Activated CD4-positive, alpha-beta T cell treated with anti-CD3 and anti-CD28 coated beads for 1 hour (primary cell): ENCODE measurements at places on chromosomes 2 and 18.

DNA sequence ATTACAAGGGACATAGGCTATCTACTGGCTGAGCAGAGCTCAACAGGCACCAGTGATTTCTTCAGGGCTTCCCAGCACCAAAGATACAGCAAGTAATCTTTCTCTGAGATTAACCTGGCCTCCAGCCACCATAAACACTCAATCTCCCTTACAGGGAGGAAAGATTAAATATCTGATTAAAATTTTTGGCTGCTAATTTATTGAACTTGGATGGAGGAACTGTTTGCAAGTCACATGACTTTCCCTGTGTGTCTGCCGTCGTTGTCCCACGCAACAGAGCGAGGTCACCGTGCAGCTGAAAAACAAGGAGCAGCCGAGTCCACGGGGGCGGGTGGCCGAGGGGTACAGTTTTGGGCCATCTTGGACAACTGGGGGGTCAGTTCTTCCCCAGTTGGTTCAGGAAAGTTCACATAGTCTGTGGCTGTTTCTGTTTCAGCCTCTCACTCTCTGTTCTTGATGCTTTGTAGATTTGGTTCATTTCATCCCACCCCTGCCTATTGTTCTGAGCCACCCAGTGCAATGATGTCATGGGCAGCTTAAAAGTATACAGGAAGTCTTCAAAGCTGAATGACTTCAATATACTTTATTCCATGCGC, 186.8 kb upstream of the CTAGE1 start:
- no peak for DNase-seq

GRCh38 chr2:146826388-146826787, 1018.4 kb upstream of the ACVR2A start:
- DNase-seq: no peak

GRCh38 chr2:122341007-122341406, 585.6 kb downstream of the TSN start:
- no peak for DNase-seq

DNA sequence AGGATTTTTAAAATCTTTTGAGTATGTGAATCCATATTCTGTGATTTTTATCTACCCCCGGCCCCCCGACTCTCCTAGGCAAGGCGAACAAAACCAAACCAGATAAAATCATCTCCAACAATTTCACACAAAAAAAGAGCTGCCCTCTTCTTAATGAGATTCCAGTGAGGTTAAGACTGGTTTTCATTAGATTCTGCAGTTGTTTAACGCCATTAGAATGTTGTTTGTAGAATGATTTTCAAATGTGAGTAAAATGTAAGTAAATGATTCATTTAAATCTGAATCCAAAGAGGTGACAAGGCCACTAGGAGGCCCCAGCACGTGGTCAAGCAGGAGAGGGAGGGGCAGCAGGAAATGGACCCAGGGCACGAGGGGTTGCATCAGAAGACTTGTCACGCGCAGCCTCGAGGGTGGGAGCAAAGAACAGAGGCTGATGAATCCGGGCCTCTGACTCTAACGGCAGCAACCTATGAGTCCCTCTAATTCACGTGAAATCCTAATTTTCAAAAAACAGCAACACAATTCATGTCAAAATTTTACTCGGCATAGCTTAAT, 24.3 kb upstream of the KLHL29 start:
- DNase-seq: no peak

GRCh38 chr18:59665057-59666006, 31.9 kb downstream of the CCBE1 start:
- DNase-seq: no peak

GRCh38 chr2:156647377-156648010, 211.3 kb downstream of the GPD2 start:
- DNase-seq: no peak

DNA sequence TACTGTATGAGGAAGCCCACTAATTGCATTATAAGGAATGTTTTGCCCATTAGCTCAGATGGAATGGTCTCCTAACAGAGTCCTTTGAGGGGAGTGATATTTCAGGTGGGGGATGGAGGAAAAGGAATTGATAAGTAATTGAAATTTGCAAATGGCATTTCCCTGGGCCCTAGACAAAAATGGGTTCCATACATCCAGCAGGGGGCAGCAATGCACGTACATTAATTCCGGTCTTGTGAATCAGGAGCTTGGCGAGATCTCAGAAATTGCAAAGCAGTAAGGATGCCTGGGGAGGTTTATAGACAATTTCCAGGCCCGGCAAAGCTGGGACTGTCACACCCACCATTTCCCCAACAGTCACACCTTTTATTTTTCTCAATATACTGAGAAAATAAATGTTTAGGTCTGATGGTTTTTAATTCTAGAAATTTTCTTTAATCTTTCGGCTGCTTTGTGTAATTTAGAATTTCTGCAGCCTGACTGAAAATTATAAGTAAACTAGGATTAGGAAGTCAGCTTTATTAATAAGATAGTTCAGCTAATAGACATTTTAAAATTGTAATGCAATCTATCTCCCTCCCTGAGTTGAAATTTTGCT, 122.8 kb downstream of the LYPD1 start:
- DNase-seq: no peak

DNA sequence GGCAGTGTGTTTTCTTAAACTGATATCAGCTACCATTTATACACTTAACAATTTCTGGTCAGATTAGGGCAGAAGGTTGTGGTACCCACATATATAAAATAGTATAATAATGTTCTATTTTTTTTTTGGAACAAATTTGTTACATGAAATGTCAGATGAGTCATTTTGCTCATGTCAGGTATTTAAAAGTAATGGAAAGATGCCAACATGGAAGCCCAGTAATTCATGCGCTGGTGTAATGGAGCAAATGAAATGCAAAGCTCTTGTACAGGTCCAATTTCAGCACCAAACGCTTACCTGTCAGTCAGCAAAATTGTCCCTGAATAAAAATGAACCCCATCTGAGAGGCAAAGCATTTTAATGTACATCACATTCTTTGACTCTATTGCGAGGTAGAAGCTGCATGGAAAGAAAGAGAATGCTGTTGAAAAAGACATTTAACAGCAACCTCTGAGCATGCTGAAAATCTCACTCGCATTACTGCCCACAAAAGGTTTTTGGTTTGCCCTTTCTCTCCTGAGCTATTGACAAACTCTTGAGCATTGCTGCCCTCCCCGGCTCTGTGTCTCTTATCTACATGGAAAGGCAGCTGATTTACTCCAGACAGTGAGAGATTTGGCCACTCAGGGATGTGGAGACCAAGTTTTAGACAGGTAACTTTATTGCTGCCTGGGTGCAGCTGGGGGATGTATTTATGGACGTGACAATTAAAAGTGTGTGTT, 217.5 kb downstream of the CAMKMT start:
- no peak for DNase-seq

- DNase-seq: no peak
Observed at GRCh38 chr2:1898461-1899395, 154.4 kb upstream of the PXDN start.

DNA sequence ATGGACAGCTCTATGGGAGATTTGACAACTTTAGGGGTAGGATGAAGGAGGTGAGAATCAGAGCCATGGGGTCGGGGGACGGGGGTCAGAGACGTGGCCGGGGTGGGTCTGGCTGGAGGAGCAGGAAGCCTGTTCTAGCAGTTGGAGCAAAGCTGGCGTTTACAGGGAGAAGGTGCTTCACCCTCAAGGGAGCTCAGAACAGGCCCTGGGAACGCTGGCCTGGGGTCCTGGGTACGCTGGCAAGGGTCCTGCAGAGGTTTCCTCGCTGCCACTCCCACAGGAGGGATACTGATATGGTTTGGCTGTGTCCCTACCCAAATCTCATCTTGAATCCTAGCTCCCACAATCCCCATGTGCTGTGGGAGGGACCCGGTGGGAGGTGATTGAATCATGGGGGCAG, 205.0 kb upstream of the ARL4C start:
- no peak for DNase-seq

- DNase-seq: no peak
Observed at GRCh38 chr2:15331787-15332186, 229.3 kb downstream of the NBAS start.

DNA sequence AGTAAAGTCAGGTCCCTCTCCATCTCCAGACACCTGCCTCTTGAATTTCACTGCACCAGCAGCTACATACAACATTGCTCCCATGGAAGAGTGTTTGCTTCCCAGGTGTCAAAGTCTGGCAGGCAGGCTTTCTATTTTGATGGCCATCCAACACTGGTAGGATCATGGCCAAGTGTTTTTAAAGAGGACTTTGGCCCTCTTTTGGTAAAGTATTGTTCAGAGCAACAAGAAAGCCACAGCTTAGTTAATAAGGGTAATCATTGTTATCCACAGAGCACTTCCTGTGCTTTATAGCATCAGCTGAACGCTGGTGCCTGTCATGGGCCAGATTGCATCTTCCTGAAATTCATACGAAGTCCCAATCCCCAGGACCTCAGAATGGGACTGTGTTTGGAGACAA, 133.2 kb downstream of the NCK2 start:
- no peak for DNase-seq

DNA sequence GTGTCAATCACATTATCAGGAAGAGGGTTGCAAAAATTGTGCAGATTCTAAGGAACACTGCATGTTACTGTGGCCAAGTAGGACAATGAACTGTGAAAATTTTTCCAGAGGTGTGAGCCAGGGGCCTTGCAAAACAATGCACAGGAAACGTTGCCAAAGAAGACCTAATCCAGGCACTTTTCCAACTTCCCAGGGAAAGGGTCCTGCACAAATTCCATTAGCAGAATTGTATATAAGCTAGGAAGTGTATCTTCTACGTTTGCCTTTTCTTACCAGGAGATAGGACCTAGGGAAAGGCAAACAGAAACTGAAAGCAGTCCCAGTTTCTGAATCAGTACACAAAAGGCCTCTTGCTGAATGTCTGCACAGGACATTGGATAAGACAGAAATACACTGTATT, 1888.3 kb upstream of the CELF4 start:
- no peak for DNase-seq

GRCh38 chr2:238698072-238698352, 149.9 kb upstream of the TWIST2 start:
- no peak for DNase-seq

GRCh38 chr2:15783489-15783888, 156.9 kb upstream of the MYCN start:
- no peak for DNase-seq

- no peak for DNase-seq
Observed at GRCh38 chr18:59354731-59355130, 4.3 kb downstream of the LMAN1 start.

DNA sequence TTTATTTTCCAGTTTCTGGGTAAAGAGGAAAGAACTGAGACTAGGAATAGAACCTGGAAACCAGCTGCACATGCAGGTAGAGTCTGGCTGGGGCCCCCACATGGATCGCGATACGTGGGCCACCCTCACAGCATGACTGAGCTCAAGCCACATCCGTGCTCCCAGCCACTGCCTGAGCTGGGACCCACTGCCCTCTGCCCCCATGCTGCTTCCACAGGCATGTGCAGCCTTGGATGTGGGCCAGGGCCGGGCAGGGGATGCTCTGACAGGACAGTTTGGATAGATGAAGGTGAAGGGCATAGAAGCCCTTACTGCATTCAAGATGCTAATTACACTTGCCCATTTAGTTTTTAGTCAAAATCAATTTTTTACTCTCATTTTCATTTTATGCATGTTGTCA, 321.2 kb downstream of the DCDC2C start:
- DNase-seq: no peak

GRCh38 chr18:78571831-78572347, 407.7 kb upstream of the SALL3 start:
- DNase-seq: no peak

DNA sequence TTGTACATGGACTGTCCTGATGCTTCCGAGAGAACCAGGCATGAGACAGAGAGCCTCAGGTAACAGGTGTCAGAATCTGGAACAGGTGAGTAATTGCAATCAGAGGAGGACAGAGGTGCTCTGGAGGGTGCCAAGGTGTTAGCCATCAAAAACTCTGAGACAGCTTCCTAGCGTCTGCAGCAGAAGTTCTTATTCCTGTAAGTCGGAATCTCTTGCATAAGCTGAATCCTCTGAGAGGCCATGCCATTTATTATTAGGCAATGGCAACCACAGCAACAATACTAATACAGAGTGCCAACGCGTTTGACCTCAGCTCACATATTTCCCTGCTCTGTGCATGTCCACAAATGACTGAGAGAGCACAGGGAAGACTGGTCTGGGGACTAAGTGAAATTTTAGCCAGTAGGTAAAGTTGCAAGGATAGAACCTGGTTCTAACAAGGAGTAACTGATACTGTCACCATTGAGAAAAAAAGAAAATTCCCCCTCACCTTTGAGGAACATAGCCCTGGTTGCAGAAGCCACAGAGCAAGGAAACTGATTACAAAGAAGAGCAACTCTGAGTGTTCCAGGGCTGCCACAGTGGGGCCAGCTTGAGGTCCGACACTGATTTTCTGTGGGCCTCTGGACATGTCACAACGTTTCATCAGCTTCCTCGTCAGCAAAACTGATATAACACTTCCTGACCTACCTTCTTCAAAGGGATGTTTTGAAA, 55.1 kb upstream of the ACSL3 start:
- no peak for DNase-seq

DNA sequence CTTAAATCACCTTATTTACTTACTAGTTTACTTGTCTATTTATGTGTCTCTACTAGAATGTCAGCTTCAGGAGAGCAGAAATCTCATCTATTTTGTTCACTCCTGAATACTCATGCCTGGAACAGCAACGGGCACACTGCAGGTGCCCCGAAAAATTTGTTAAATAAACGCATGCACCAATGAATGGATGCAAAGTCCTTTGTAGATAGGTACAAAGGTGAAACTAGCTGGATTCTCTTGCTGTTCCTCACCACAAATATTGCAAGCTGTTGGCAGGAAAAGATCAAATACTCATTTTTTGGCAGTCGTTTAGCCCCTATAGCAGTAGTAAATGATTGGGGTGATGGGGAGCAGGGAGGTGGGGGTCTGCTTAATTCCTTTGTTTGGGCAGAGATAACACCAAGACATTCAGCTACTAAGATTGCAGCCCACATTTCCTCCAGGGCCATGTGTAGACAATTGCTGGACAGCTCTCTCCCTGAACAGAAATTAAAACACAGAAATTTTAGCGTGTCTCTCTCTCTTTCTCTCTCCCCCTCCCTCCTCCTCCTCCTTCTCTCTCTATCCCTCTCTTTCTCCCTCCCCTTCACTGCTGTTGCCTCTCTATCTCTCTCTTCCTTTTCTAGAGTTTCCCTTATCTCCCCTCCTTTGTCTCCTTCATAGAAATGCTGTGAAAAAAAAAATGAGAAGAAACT, 5.4 kb downstream of the MARCHF4 start:
- DNase-seq: no peak

- DNase-seq: no peak
Observed at GRCh38 chr2:10890706-10891270, 20.9 kb upstream of the KCNF1 start.

GRCh38 chr18:22838639-22839277, 94.4 kb upstream of the RBBP8 start:
- no peak for DNase-seq

GRCh38 chr18:61471942-61472341, 138.7 kb downstream of the CDH20 start:
- DNase-seq: no peak

DNA sequence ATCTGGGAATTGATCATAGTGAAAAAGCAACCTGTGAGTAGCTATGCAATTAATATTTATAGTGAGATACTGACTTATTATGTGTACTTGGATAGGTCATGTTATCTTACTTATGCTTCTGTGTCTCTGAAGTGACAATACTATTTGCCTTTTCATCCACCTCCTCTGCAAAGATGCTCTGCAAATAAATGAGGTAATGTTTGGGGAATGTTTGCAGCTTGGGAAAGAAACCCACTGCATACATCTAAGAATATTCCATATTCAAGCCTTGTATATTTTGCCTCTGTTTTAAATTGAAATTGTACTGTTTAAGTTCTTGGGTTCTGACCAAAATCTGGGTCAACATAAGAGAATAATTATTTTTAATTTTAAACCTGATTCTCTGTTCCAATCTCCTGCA, 217.4 kb upstream of the DTNA start:
- DNase-seq: no peak

- DNase-seq: no peak
Observed at GRCh38 chr2:2188941-2189340, 142.1 kb downstream of the MYT1L start.
